Stimulated activated CD8-positive, alpha-beta memory T cell treated with anti-CD3 and anti-CD28 coated beads, Interleukin-15, amount 100 ng/mL, for 24 hours (primary cell): ENCODE measurements at places on chromosomes 4 and X.

GRCh38 chrX:41377624-41378023, 43.7 kb downstream of the DDX3X start:
- DNase-seq = no peak

- no peak for DNase-seq
These were observed 157.7 kb downstream of the CBR4 start for GRCh38 chr4:168852387-168852786.

DNA sequence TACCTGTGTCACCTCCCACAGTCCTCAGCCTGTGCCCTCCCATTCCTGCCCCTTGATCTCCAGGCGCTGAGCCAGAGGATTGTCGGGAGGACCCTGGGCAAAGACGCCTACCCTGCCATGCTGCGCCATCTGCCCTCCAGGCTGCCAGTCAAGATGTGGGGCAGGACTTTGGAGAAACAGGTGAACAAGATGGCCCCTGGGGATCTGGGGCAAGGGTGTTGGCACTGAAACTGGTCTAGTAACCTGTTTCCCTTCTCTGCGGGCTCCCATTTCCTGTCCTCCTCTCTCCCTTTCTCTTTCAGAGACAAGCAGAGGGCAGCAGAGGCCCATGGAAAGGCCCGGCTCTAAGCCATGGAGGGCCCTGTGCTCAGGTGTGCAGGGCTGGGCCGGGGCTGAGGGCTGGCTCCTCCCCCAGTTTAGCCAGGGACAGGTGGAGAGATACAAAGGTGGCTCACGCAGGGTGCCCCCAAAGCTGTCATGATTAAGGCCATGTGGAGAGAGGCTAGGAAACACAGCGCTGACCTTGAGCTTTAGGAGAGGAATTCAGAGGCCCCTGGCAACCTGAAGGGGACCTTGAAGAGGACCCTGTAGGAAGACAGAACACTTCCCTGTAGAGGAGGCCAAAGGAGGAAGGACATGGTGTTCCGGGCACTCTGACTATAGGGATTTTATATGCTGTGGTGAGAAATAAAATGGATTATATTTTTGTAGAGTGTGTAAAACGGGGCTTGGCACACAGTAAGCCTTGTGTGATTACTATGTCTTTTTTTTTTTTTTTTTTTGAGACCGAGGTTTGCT, at the start of gene GLOD5:
Gene GLOD5 (plus strand): TSS at position 74 of the 798 bp plus-strand sequence. CDS start 44 bp downstream, at position 118.
- no peak for DNase-seq

DNA sequence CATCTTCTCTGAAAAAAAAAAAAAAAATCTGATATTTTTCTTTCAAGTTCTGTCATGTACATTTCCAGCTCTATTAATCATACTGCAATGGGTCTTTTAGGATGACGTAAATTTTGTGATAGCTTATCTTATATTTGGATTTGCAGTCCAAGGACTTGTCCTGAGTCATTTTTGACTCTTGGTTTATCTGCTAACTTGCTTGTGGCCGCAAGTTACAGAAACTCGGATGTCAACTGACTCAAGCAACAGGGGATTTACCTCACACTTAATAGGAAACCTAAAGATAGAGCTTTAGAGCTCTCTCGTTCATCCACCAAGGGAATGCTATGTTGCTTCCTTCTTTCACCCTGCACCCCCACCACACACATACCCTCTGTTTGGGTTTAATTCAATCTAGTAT, 1433.8 kb upstream of the TENM3 start:
- no peak for DNase-seq

GRCh38 chrX:14056206-14056605, 26.5 kb upstream of the GEMIN8 start:
- DNase-seq = no peak

DNA sequence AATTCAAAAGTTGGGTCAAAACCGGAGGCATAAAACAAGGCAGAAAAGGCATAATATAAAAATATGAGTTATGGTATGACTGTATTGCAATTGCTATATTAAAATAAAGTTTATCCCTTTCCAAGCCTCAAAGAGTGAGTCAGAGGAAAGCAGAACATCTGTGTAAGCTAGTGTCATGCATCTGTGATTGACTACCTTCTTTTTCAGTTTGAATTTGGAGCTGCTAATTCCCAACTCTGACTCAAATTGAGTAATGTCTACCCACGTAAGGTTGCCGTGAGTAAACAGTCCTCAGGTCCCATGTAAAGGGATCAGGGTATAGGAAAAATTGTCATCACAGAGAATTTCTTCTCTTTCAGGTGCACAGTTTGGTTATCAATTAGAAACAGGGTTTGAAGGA, 6.5 kb upstream of the SLITRK4 start:
- no peak for DNase-seq

DNA sequence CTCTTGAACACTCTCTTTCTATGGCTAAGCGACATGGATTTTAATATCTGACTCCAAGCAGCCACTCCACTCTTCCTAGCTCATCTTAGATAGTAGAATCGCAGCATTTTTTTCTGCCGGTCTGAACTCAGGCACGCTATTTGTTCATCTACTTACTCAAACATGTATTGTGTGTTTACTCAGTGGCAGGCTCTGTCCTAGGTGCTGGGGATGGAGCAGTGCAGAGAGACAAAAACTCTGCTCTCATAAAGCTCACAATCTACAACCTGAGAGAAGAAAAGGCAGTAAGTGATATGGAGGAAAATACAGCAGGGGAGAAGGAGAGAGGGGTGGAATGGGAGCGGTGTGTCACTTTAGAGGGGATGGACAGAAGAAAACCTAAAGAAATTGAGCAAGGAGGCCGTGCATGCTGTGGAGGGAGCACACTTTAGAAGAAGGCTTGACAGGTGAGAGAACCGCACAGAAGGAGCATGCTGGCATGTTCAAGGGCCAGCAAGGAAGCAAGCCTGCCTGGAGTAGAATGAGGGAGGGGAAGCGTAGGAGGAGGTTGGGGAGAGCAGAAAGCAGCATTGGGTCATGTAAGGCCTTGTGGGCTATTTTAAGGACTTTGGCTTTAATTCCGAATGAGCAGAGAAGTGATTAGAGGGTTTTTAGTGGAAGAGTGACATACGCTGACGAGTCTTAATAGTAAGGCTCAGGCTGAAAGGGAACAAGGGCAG, 132.0 kb downstream of the ANK2 start:
- DNase-seq = no peak

DNA sequence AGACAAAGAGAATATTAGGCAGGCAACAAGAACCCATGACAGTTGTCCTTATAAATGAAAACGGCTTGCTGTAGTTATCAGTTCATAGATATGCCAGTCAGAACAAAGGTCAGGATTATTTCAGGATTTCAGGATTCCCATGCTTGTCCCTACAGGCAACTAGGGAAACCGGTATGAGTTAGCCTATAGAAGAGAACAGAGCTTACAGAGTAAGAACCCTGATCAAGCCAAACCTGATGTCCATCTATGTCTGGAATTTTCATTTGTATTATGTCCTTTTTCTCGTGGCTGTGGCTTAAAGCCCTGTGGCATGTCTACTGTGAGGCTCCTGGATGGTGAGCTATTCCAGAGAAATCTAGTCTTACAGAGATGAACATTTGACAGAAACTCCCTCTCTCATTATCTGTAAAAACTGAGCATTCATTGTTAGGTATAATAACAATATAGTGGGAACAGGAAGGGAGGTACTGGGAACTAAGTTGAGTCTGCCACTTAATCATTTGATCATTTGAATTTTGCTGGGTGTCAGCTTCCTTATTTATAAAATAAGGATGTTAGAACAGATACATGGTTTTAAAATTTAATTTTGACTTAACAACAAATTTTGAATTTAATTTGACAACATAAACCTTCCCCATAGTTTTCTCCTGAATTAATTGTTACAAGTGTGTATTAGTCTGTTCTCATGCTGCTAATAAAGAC, 129.5 kb upstream of the KLF3 start:
- no peak for DNase-seq

DNA sequence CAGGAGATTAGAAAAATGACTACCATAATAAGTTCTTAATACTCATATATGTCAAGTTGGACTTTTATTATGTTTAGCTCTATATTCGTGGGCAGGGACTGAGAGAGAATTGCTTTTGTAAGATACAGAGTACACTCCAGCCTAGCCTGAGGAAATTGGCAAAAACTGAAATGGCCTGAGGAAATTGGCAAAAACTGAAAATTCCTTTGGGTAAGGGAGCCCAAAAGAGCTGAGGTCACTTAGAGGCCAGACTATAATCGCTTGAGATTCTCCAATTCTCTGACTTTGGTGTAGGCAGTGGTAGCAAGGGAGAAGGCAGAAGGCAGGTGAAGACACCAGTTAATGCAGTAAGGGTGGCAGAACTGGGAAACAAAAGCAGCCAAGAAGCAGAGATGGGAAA, 124.5 kb upstream of the HCCS start:
- DNase-seq = no peak

DNA sequence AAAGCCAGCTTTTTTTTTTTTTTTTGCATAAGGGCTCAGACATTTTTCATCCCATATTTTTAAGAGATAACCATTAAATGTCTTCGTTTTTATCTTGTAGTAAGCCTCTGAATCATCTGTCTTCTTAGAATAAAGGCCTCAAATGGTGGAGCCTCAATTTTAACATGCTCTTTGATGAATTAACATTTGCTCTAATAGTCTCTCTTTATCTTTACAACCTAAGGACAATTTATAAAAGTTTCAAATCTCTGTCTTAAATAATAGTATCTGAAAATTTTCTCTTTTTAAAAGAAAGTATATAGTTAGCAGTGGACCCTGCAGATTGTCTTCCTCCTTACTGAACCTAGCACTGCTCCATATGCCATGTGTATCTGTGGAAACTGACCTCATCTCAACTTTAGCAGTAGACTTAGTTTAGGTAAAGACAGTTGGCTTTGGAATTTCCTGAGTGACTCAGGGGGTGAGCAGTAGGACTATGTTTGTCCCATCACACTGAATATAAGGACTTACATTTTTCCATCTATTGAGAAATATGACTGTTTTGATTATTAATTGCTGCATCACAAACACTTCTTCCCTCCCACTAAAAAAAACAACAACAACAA, 1658.0 kb downstream of the STIM2 start:
- DNase-seq = no peak

DNA sequence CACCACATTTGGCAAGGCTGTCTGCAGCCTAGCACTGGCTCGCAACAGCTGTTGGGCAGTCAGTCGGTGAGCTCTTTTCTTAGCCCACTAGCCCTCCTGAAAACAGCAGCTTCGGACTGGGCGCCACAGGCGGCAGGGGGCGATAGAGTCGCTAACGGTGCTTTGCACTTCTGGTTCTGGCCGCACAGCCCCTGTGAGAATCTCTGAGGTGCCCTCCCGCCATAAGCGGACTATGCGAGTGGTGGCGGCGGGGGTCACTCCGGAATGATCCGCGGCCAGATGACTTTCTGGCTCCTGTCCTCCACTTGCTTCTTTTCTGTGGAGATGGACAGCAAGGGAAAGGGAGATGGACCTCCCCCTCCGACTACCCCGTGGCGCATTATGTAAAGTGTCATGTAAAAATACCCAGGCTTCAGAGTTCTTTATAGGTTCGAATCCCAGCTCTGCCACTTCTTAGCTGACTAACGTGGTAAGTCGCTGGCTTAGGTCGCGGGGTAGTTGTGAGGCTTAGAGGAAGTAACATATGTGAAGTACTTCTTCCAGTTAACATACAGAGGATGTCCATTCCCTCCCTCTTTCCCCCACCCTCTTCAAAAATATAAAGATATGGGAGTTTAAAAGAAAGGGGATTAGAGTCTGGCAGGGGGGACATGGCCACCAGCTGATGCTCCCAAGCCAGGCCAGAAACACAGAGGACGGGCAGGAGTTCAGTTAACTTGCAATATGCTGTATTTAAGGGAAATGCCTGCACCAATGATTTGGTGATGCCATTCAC, 11.0 kb downstream of the ARHGAP36 start:
- no peak for DNase-seq

GRCh38 chr4:16969696-16970135, 71.3 kb upstream of the LDB2 start:
- DNase-seq = no peak

GRCh38 chr4:142314686-142315085, 531.4 kb downstream of the INPP4B start:
- DNase-seq = no peak

DNA sequence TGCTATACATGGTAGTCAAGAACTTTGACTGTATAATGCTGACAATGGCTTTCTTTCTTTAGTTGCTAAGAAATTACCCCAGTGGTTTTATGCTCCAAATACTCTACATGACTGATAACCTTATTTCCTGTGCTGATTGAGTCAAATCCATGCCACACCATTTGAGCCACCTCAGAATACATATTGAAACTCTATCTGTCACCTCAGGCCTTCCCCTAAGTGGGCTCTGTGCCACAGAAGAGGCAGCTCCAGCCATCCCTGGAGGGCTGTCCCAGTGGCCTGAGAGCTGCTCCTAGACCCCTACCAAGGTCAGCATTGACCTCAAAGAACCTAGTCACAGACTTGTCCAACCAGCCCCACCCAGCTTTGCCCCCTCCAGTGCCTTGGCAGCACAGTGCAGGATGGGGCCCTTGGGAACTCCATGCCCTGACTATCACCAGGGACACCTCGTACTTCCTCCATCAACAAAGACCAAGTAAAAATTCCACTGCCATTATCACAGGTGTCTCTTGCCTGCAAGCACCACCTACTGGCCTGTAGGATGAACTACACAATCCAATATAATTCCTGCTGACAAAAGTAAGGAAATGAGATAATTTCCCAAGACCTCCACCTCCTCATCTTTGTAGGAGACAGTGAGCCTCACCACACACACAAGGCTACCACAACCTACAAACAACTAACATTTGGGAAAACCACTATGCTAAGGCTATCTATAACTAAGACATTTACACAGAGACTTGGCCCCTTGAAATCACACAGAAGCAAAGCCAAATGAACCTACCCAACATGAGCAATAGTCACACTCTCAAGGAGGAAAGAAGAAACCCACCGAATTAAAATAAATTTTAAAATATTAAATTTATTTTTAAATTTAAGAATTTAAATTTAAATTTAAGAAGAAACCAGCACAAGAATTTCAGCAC, 239.9 kb downstream of the NKX6-1 start:
- no peak for DNase-seq
